ENCODE measurements at places on chromosomes 1 and 21. TPM values are rescaled to one million over a fixed set of nuclear protein-coding genes. Genes with fewer than 3 reads are reported as not detected.

DNA sequence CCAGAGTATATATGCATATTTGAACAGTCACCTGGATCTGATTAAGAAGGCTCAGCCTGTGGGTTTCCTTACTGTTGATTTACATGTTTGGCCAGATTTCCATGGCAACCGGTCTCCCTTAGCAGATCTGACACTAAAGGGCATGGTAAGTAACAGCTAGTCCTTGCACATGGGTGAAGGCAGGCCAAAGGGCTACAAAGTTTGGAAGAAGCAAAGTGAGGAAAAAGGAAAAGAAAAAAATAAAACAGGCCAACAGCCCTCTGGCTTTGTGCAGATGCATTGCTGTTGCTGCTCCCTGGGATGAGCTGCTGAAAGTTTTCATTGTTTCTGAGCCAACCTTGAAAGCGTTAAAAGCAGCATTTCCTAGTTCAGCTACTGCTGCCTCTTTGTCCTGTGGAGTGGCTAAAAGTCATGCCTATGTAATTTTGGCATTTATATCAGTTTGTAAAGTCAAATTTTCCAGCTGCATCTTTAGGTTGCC, 176.5 kb upstream of the HOOK1 start:
- peak; percentile 25 for DNase-seq
- no peaks in the 10 kb centered on the region for H3K36me3 ChIP-seq
- H3K4me3 ChIP-seq: no peak overlapping the region
- no peak overlapping the region for H3K27ac ChIP-seq

- no peaks in the 10 kb centered on the region for H3K27me3 ChIP-seq
- H3K36me3 ChIP-seq: no peaks in the 10 kb centered on the region
- no peak overlapping the region for H3K27ac ChIP-seq
Observed at GRCh38 chr1:38730511-38731397, 128.8 kb downstream of the RRAGC start.

- H3K27ac ChIP-seq: no peak overlapping the region
- no peaks in the 10 kb centered on the region for H3K27me3 ChIP-seq
- no peak overlapping the region for H3K4me3 ChIP-seq
Observed at GRCh38 chr1:44700573-44700972, 26.1 kb downstream of the ARMH1 start.

DNA sequence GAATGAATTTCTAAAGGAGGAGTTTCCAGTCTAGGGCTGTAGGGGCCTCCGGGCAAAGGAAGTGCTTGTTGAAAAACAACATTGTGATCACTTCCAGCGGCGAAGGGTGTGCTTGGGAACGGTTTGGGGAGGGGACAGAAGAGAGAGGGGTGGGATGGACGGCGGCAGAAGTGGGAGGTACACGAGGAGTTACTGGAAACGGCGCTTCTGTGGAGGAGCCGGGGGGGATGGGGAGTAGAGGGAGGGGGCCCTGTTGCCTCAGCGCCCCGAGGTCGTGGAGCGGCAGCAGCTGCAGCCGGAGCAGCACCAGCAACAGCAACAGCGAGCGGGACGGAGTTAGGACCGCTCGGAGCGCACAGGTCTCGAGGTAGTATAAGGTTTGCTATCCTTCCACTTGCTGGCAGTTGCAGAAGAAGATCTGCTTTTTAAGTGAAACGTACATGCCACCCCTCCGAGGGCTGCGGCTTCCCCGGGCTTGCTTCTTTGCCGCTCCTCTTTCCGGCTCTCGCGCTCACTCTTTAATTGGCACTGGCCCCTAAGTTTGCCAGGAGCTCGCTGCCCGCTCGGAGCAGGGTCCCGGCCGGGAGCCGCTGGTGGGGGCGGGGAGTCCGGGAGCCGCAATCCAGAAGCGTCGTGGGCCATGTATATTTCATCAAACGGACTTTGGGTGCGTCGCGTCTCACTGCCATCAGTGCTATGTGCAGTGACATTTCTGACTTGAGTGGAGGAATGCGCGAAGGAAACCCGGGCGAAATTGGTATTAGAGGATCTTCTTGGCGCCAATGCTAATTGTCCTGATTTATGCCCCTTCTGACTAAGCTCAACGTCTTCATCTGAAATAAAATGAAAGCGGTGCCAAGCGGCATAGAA, 771 bp upstream of the NTNG1 start:
- no peaks in the 10 kb centered on the region for H3K4me1 ChIP-seq
- no peaks in the 10 kb centered on the region for H3K27me3 ChIP-seq
- H3K4me3 ChIP-seq: peak overlapping the region; percentile 14
- no peaks in the 10 kb centered on the region for H3K36me3 ChIP-seq

- H3K4me1 ChIP-seq: no peaks in the 10 kb centered on the region
- no peak overlapping the region for H3K27ac ChIP-seq
- H3K27me3 ChIP-seq: no peaks in the 10 kb centered on the region
- no peak overlapping the region for H3K4me3 ChIP-seq
- H3K36me3 ChIP-seq: no peaks in the 10 kb centered on the region
- DNase-seq: no peak
Observed at GRCh38 chr1:226762055-226762454, 23.0 kb upstream of the ITPKB start.

Gene GJA4
- not detected for total RNA-seq
